ENCODE measurements at places on chromosomes 4 and X.

GRCh38 chr4:74189331-74190043, 31.6 kb downstream of the MTHFD2L start:
- no peak overlapping the region for H3K4me3 ChIP-seq
- H3K4me1 ChIP-seq = no peaks in the 10 kb centered on the region
- H3K27me3 ChIP-seq = no peaks in the 10 kb centered on the region
- H3K27ac ChIP-seq = no peak overlapping the region
- H3K36me3 ChIP-seq = no peaks in the 10 kb centered on the region

GRCh38 chr4:179664430-179665027, 2222.3 kb upstream of the AGA start:
- H3K4me3 ChIP-seq = no peak overlapping the region
- no peaks in the 10 kb centered on the region for H3K27me3 ChIP-seq
- no peak for DNase-seq
- H3K36me3 ChIP-seq = no peaks in the 10 kb centered on the region

DNA sequence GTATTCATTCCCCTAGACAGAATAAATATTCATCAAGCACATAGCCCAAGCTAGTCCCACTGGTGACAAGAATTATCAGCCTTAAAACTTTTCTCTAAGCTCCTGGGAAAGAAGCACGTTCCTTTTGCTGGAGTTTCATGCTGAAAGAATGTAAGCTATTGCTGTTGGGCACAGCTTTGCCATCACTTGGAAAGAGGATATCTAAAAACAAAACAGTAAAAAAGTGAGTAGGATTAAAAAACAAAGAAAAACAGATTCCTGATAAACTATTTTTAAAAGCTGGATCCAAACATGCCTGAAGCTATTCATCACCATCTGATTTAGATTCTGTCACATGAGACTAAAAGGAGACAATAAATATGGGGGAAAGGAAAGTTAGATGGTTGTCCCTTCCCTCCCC, 176.8 kb downstream of the SCFD2 start:
- no peaks in the 10 kb centered on the region for H3K4me1 ChIP-seq
- H3K27ac ChIP-seq = no peak overlapping the region
- DNase-seq = no peak
- no peaks in the 10 kb centered on the region for H3K36me3 ChIP-seq

DNA sequence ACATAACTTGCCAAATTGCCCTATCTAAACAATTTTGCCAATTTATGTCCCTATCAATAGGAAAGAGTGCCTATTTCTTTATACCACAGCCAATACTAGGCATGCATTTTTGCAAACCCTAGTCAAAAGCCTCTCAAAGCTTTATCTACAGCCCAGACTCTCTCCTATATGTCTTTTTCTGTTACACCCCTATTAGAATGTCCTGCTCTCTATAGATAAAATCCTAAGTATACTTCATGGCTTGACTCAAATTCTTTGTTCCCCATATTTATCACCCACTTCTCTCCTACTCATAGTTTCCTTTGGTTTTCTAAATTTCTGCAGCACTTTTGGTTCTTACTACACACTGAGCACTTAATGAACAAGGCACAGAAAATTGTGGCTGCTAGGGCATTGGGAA, 38.0 kb downstream of the NUP62CL start:
- H3K27me3 ChIP-seq = no peaks in the 10 kb centered on the region
- no peak for DNase-seq
- no peak overlapping the region for H3K27ac ChIP-seq
- no peak overlapping the region for H3K4me3 ChIP-seq

- H3K27me3 ChIP-seq = no peaks in the 10 kb centered on the region
- DNase-seq = no peak
- H3K36me3 ChIP-seq = no peaks in the 10 kb centered on the region
These were observed 1.0 kb downstream of the SH3KBP1 start for GRCh38 chrX:19886375-19886774.

All from esophagus muscularis mucosa (tissue), 4 donors.